ENCODE measurements at places on chromosomes 2 and 18.

DNA sequence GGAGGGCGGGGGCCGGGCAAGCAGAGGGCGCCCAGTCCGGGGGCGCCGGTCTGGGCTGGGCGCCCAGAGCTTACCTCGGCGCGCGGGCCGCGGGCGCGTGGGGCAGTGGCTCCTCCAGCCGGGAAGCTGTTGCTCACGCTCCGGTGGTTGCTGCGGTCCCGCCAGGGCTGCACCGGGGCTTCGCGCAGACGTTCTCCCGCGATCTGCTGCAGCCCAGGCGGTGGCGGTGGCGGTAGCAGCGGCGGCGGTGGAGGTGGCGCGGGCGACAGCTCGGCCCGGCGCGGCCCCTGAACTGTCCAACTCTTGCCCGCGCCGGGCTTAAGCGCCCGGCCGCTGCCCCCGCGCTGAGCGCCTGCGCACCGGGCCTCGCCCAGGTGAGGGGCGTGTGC lies 391 bp downstream of the ZNF385B start:
- peak; percentile 61 for DNase-seq

DNA sequence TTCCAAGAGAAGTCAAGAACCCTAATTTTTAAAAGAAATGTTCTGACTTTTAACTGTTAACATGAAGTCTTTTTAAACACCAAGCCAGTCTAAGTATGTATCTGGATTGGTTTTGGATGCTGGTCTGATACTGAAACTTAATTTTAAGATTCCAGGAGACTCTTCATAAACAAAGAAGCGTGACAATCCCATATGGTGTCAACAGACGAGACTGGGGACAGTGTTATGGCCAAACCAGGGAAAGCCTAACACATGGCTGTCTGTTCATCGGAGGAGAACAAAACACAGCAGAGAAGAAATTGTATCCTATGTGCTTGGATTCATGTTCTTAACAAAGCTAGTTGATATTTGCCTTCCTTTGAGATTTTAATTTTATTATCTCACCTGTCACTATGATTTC lies 80.5 kb upstream of the UPP2 start:
- DNase-seq: no peak

- peak; percentile 83 for DNase-seq
Measured at GRCh38 chr2:165573534-165574461, 104.3 kb downstream of the CSRNP3 start.

- DNase-seq: no peak
Measured at GRCh38 chr2:70014959-70015358, 53.5 kb upstream of the ASPRV1 start.

DNA sequence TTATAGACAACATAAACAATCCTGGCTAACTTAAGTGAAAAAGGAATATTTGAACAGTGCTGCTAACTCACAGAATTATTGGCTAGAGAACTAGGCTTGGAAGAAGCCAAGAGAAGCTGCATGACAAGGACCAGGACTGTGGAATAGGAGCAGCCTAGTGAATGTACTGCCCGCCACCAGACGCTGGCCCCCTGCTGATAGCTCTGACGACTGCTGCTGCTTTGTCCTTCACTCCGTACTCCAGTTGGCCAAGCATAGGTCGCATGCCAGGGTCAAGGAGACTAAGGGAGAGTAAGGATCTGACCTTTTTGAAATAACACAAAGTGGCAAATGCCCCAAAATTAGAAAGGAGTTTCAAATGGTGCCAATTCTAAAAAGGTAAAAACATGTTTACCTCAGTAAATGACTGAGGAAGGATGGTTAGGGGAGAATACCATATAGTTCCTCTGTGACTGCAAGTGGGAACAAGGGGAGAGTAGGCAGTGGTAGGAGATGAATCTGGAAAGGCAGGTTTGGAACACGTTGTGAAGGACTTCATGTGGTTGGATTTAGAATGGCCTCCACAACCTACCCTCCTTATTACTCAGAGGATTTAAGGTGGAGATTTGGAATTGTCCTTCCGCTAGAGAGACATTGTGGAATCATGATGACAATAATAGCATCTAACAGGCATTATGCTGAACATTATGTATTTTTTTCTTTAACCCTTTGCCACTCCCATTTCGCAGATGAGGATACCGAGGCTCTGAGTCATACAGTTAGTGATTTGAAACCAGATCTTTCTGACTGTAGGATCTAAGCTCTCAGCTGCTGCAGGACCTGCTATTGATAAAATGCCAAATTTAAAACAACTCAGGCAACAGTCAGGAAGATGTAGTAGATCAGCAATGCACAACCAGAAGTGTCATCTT lies 19.5 kb downstream of the STRADB start:
- no peak for DNase-seq

GRCh38 chr2:6860296-6860695 lies 5.4 kb downstream of the CMPK2 start:
- no peak for DNase-seq

GRCh38 chr2:126996378-126996699 lies 97.6 kb downstream of the TEX51 start:
- DNase-seq: no peak

DNA sequence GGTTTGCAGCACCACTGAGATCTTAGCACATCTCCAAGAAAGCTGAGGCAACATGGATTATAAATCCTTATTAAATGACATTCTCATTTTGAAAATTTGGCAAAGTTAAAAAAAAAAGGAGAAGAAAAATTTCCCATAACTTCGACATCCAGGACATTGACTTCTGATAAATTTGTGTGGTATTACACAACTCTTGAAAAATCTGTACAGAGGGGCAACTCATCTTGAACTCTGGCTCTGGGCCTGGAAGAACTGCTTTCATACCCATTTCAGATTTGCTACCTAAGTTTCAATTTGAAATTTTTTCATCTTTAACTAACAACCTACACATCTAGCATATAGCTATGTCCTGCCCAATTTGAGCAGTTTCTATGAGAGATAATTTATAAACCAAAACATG lies 118.0 kb upstream of the UGP2 start:
- no peak for DNase-seq

- peak; percentile 40 for DNase-seq
Measured at GRCh38 chr2:178327516-178327915, 123.5 kb downstream of the PRKRA start.

DNA sequence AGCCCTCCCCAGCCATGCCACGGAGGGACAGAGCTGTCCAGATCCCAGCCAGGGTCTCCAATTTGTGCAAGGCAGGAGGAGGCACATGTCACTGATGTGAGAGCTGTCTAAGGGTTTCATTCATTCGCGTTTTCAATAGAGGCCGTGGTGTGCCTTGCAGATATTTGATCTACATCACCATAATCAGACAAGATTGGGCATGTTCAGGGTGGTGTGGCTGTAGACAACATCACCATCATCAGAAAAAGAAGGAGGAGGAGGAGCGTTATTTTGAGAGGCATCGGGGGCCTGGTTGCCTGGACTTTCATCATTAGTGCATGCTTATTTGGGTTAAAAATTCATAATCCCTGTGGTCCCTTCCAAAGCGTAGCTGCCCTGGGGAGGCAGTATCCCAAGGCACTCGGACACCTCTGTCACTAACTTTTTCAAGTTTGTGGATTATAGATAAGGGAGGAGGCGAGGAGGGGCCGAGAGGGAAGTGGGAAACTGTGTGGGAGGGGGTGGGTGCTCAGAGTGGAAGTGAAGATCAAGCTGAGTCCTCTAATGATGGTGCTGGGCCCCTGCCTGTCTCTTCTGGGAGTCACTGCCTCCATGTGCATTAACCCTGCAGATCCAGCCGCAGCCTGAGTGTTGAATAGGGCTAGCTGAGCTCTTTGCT lies 194.1 kb downstream of the CTIF start:
- DNase-seq: no peak

DNA sequence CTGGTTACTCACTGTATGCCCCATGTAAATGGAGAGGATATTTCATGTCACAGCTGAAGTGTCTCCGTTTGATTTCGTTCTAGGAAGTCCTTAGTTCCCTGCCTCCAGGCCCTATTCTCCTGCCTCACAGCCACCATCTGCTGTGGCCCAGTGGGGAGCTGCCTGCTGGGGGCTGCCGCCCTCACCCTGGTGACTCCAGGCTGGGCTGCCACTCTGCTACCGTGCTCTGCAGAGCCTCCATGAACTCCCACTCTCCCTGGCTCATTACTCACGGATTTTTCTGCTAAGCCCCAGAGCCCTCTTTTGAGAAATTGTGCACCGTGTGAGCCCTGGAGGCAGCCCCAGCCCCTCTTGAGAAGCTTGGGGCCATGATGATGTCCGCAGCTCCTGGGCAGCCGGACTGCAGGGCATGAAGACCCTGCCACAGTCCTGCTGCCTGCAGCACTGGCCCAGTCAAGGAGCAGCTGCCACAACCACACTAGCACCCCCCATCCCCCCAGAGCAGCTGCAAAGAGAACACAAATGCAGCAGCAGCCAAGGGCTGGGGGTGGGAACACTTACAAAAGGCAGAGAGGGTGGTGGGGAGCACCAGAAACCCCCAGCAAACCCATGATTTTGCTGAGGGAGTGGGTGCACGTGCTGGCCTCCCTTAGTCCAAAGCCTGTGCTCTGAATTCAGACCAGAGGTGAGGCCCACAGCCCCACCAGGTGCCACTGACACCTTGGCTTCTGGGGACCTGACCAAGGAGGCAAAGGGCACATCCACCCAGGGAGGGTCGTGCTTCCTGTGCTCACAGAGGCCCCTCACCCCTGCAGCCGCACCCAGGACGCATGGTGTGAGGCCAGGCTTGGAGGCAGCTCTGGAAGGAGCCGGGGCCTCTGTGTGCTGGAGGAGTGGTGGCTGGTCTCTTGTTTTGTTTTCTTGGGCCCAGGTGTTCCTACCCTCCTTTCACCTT lies 270.2 kb upstream of the RAB6C start:
- no peak for DNase-seq
